ENCODE measurements at places on chromosomes 7 and 10.

GRCh38 chr10:50244201-50244600, 7.1 kb downstream of the ASAH2 start:
- DNase-seq = no peak

GRCh38 chr7:88460650-88461049, 154.0 kb upstream of the STEAP4 start:
- DNase-seq = no peak

DNA sequence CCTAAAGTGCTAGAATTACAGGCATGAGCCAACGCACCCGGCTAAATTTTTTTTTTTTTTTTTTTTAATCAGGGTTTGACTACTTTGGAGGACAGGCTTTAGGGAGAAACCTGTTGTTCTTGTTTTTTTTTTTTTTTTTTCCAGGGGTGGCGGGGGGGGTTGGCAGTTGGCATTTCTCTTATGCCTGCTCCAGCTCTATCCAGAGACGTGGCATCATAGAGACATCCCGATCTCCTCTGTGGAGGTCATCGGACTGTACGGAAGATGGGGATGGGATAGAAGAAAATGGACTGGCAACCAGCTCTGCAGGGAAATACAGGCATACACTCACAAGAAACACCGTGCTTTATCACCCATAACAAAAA, 130.8 kb downstream of the PRPF18 start:
- no peak for DNase-seq

GRCh38 chr10:79552143-79552542, 8.1 kb downstream of the SFTPA2 start:
- DNase-seq = no peak

DNA sequence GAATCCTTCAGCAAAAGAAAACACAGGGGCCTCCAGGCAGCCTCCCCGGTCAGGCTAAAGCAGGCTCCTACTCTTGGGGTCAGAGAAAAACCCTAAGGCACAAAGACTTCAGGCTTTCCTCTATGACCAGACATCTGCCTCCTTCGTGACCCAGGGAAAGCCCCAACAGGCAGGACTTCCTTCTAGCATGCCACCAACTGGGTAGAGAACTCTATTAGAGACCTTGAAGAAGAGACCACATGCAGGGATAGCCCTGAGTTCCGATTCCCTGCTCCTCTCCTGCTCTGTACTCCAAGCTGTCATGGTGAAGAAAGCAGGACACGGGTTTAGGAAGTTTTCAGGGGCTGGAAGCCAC, 1.3 kb downstream of the TRPV6 start:
- no peak for DNase-seq

DNA sequence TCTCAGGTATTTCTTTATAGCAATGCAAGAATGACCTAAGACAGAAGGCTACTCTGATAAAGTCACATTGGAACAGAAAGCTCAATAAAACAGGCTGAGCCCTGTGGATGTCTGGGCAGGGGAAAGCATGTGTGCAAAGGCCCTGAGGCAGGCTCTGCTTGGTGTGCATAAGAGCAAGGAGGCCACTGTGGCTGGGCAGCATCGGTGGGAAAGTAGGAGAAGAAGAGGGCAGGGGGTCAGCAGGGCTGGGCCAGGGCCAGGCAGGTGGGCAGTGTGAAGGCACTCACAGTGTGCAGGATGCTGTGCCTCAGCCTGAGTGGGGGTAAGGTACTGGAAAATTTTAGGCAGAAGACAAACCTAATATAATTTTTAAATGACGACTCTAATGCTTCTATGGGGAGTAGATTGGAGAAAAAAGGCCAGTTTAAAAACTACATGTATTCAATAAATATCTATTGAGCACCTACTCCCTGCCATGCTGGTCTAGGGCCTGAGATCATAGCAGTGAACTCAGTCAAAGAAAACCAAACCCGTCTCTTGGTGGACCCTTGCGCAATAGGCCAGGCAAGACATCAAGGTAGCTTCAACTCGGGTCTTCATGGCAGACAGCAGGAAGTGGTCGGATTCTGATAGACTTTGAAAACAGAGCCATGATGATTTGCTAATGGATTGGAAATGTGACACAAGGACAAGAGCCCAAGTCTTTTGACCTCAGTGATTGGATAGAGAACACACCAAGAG, 572.3 kb downstream of the TCERG1L start:
- DNase-seq = no peak

DNA sequence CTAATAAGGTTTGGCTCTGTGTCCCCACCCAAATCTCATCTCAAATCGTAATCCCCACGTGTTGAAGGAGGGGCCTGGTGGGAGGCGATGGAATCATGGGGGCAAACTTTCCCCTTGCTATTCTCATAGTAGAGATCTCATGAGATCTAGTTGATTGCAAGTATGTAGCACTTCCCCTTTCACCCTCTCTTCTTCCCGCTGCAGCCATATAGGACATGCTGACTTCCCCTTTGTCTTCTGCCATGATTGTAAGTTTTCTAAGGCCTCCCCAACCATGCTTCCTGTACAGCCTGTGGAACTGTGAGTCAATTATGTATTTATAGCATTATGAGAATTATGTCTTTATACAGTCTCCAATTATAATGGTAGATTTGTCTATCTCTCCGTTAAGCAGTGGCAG, 594.5 kb downstream of the ACTR3B start:
- no peak for DNase-seq

DNA sequence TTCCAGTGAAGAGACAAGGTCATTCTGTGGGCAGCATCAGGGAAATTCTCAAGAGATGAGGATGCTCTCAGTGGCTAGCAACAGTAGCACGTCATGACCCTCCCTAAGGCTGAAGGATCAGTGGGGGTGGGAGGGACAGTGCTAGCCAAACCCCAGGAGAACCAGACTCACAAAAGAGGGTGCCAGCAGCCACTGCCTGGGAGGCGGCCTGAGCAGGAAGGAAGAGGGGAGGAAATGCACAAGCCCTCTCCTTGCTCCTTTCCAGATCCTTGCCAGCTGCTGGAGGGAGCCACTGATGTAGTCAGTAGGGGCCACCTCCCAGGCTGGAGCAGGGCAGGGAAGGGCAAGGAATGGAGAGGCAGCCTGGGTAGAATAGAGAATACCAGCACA, 302.7 kb downstream of the RPS24 start:
- no peak for DNase-seq

GRCh38 chr10:49298671-49298982, 343 bp upstream of the C10orf71 start:
- no peak for DNase-seq

DNA sequence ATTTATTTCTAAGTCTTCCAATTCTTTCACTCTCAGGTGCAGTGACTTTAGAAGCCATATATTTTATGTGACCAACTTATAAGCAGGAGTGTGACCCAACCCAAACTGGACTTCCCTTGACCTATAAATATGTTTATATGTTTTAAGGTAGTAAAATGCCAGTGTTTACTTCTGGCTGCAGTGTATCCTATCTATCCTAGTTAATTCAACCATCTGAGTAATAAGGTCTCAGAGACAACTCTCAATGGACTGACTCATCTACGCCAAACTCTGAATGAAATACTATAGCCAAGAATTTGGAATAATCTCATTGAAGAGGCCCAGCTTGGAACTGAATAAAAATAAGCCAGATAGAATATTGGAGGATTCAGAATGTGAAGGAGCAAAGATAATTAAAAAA, 544.5 kb upstream of the SORCS1 start:
- no peak for DNase-seq

DNA sequence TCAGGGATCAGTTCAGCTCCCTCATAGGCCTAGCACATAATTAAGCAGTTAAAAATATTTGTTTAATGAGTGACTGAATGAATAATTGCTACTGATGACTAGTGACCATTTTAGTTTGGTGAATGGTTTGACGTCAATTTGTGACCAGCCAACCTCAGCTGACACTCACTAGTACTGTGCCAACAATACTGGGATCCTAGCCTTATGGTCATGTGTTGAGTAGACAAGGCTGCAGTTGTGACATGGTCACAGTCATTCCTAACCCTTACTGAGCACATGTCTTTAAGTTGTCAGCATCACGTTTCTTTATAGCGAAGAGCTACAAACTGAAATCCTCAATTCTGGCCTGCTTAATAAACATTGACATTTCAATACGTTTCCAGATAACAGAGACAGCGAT, 86.9 kb upstream of the SLC26A5 start:
- no peak for DNase-seq

DNA sequence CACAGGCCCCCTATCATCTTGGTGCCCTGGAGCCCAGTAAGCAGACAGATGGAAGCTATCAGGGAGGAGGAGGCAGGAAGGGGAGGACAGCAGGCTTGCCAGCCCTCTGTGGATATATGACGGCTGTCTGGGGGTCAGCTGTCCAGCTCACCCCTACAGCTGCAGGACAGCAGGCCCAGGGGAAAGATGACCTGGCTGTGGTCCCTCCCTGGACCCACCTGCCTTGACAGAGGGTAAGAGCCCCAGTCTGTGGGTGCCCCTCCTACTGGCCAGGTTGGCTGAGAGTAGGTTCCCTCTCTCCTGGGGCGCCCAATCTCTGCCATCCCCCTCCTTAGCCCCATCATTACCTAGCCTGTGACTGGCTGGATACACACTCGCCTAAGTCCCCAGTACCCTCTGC, 62.5 kb downstream of the C10orf143 start:
- no peak for DNase-seq

DNA sequence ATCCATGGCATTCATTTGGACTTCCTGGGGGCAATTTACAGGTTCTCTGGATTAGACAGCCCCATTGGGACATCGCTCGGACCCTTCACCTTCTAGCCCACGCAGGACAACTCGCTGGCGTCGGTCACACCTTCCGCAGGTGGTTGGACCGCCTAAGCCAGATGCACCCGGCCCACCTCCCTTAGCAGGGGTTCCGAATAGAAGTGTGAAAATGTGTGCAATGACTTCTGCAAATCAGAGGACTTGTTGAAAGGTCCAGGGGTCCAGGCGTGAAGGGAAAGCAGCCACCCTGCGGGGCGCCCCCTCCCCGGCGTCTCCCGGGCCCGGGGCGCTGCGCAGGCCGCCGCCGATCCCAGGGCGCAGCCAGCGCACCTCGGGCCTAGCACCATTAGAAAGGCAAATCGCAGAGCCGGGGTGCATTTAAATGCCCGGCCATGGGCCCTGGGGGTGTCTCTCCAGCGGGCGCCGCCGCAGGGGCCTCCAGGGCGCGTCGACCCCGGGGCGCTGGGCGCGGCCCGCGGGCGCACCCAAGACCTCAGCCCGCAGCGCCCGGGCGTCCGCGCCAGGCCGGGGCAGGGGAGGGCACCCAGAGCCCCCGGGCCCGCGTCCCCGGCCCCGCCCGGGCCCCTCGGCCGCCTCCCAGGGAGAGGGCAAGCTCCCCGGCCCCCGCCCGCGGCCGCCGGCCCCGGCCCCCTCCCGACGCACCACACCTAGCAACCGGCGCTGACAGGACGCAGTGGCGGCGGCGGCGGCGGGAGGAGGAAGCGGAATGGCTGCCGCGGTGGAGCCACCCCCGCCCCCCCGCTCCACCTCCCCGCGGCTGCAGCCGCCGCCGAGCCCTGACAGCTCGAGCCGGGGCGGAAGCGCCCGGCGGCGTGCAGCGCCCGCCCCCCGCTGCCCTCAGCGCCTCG, 1.2 kb downstream of the JAZF1 start:
- peak; percentile 29 for DNase-seq

DNA sequence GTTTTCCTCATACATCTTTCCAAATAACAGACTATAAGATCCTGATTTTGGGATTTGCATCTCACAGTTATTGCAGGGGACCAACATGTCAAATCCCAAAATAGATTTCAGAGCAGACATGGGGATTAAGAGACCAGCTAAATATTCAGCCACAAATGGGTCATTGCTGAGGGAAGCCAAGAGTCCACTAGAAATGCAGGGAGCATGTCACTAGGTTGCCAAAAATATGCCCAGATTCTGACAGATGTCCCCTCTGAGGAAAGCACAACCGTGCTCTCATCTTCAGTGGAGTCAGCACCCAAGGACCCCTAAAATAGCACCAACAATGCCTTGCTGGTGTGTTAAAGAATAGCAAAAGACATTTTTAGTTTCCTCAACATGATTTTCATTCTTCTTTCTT, 56.2 kb upstream of the AGK start:
- DNase-seq = no peak

DNA sequence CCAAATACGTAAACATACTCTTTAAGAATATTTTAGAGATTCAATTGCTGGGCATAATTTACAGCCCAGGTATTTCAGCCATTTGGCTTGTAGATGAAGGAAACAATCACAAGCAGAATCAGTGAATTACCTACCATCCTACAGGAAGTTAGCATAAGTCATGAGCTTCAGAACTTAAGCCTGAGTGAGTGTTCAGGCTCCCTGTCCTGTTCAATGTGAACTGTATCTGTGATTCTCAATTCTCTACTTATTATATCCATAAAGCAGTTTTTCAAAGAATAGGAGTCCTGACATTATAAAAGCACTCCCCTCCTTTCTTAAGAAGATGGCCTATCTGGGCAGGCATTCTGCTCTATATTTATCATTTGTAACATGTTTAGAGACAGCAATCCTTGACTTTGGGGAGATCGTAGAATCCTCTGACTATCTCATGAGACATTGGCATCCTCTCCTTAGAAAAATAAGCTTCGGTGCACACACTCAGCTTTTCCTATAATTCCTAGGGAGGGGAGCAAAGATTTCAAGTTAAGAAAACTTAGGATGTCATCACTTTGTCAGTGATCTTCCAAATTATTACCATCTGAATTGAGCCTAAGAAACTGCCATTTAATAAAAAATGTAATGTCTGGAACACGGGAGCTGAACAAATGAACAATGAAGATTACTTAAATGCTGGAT, 645.2 kb upstream of the IGFBP3 start:
- DNase-seq = no peak

DNA sequence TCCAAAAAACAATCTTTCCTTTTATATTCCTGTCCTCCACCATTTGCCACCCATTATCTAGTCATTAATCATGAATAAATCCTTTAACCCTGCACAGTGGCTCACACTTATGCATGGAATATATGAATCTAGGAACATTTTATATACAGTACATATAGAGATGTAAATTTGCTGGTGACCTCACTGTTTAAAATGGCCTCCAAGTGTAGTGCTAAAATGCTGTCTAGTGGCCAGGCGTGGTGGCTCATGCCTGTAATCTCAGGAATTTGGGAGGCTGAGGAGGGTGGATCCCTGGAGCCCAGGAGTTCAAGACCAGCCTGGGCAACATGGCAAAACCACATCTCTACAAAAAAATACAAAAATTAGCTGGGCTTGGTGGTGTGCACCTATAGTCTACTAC, 9.6 kb downstream of the NANOS1 start:
- DNase-seq = no peak

DNA sequence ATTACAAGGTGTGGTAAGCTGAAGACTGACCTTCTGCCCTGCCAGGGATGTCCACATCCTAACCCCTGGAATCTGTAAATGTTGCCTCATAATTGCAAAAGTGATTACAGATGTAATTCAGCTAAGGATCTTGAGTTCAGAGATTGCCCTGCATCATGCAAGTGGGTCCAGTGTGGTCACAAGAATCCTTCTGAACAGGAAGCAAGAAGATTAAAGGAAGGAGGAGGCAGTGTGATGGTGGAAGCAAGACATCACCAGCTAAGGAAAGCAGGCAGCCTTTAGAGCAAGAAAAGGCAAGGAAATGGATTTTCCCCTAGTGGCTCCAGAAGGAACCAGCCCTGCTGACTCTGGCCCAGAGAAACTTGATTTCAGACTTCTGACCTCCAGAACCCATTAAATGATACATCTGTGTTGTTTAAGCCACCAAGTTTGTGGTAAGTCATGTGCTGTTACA, 78.1 kb downstream of the USP6NL start:
- no peak for DNase-seq
